Suppressor macrophage treated with lipopolysaccharide for 1 hour (primary cell): ENCODE measurements at places on chromosomes 6 and 20.
A peak's percentile ranks its signal among the peaks of the same experiment; 100 is the strongest.

DNA sequence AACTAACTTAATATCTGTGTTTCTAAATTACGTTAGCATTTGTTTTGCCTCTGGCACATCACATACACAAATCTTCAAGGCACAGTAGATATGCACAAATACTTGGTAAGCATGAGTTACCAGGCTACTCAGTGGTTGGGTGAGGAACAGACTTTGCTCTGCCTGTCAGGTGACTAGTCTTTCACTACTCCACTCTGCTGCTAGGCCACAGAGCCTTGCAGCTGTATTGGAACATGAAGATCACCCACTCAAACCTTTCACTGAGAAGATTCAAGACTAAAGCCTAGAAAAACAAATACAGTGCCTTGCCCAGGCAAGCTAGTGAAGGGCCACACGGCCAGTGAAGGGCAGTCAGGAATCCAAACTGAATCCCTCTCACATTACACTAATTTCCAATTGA is 47.0 kb downstream of the DTNBP1 start:
- peak; percentile 42 for DNase-seq

DNA sequence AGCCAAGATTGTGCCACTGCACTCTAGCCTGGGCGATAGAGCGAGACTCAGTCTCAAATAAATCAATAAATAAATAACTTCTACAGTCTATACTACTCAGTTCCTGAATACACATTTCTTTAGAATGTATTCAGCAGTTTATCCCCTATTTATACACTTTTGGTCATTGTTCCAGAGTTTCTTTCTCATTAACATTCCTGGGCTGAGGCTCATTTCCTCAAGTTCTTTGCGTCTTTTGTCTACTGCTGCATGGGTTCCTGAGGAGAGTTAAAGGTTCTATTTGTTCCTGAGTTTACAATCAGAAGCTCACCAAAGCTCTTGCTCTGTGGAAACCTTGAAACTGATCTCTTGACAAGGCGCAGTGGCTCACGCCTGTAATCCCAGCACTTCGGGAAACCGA is 37.7 kb upstream of the SASH1 start:
- no peak for DNase-seq

- DNase-seq = no peak
Observed at GRCh38 chr20:32888636-32889035, 29.9 kb downstream of the EFCAB8 start.

DNA sequence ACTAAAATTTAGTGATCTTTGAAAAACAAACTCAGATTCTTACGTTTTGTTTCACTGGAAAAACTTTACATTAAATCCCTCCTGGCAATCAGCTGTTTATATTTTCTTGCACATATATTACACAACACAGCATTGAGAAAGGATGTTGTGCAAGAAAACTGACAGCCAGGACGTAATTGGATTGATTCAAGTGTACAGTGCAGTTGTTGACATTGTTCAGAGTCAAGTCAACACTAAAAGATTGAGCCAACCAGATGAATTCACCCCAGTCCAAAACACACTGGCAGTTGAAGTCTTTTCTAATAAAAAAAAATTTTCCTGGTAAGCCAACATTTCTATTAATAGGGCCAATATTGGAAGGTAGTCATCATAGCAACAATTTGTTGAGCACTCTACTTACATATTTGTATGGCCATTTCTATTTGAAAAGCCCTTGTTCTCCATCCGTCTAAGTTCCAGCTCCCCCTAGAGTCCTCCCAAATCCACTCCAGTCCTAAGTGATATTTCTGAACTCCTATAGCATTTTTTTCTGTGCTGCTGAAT is 20.9 kb upstream of the VNN1 start:
- peak; percentile 79 for DNase-seq

DNA sequence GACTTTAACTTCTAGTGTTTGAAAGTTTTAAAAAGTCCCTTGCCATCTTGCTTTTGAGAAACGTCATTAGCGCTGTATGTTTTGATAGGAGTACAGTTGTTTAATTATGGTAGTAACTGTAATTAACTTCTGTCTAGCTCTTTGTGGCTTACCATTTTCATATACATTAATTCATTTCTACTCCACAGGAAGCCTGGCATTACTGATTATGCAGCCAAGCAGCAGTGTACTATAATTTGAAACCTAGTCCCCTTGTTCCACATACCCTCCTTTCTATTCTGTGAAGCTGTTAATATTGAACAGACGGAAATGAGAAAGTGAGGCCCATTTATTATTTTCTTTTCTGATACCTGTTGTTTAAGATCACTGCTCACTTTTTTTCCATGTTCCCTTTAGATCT is 235.4 kb downstream of the CDKAL1 start:
- DNase-seq = no peak
